ENCODE measurements at places on chromosomes 12 and 14.

- no peak for DNase-seq
These were observed 60.5 kb upstream of the USP44 start for GRCh38 chr12:95611676-95612309.

DNA sequence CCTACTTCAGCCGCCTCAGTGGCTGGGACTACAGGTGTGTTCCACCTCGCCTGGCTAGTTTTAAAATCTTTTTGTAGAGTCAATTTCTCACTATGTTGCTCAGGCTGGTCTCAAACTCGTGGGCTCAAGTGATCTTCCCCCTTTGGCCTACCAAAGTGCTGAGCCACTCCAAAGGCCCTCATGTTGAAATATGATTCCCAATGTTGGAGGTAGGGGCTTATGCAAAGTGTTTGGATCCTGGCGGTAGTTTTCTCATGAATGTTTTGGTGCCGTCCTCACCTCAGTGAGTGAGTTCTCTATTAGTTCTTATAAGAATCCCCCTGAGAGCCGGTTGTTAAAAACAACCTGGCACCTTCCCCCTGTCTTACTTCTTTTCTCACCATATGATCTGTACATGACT is 784.6 kb downstream of the TMTC2 start:
- DNase-seq, result no peak

GRCh38 chr14:24145690-24146452 is 539 bp downstream of the PSME2 start:
- no peak for DNase-seq

DNA sequence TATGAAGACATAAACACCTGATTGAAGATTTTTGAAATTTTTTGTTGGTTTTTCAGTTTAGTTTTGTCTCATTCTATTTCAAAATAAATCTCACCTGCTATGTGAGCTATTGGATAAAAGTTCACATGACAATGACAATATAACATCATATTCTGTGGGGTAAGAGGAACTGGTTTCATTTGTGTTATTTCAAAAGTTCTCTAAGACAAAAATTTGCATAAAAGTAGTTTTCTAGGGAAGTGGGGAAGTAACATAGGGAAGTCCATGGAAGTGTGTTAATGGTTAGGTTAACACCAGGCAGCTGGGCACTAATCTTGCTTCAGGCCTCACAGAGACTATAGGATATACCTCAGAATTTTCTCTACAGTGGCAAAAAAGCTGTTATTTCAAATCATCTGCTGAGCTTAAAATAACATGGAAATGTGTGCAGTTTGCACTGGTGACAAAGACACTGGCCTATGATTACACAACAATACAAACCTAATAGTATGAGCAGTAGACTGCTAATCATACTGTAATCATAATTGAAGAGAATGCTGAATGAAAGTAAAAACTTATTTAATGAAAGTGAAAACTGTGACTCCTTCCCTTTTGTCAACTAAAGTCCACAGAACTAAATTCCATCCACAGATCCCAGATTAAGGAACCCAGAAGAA is 710.6 kb upstream of the TMEM132C start:
- DNase-seq, result no peak

- no peak for DNase-seq
These were observed 66.4 kb downstream of the WNK1 start for GRCh38 chr12:818733-819132.

DNA sequence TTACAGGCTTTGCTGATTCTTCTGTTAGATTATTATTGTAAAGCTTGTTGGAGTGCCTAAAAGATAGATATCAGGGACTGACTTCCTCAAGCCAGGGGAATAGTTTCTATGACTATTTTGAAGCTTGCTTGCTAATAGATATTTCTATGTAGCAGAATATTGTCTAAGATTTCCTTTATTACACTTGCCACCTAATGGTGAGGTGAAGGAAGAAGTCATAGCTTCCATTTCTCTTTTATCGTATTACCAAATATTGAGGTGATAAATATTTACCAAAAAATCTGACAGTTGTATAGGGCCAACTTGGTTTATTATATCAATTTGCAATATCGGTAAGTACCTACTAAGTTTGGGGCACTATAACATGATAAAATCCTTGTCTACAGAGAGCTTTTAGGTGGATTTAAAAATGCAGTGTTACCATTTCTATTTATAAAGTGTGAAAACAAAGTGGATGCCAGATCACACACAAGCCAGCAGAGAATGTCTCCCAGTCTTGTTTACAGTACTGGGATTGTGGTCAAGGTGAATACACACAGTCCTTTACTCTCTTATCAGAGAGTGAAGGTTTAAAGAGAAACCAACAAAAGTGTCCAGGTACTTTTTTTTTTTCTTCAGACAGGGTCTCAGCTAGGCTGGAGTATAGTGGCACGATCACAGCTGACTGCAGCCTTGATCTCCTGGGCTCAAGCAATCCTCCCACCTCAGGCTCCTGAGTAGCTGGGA is 137.9 kb downstream of the IGF1 start:
- DNase-seq, result no peak

GRCh38 chr14:66141733-66142132 is 344.4 kb upstream of the CCDC196 start:
- no peak for DNase-seq

DNA sequence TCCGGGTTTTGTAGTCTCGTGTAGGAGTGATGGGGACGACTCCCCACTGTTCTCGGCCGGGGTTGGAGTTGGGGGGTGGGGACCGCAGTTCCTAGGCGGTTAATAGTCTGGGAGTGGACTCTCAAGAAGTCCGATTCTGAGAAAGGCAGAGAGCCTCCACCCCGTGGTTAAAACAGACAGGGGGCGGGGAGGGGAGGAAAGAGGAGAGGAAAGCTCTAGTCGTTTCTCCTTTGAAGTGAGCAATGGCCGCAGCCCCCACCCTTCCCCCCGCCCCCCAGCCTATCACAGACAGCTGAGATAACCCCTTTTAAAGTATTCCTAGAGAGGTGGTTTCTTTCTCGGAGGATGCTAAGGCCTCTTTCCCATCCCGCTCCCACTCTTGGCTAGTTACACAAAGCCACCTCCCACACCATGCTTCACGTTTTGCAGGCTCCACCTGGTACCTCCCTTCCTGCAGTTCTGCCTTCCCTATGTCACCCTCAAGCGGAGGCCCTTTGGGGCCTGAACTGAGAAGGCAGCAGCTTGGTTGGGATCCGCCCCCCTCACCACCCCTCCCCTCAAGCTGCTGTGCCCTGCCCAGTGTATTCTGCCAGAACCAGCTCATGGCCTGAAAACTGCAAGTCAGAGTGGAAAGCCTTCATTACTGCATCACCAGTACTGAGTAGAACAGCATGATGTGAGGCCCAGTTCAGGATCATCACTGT is 853 bp downstream of the USP5 start:
- peak; percentile 56 for DNase-seq

DNA sequence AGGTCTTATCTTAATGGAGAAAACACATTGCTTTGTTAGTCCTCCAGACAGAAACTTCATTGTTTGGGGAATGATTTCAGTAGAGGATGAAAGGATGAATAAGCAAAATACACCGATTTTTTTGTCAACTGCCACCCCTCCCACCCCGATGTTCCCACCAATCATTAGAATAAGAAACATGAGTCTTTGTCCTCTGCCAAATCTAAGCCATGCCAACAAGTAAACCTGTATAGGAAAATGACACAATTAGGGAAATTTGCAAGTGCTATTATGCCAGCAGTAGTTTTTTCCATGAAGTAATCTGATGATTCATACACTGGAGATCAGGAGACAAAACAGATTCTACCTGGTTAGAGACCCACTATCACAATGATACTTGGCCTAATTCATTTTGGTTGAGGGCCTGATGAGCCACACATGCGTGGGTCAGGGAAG is 35.9 kb downstream of the FLRT2 start:
- DNase-seq, result no peak

- no peak for DNase-seq
These were observed 89.8 kb downstream of the ACSS3 start for GRCh38 chr12:81167694-81168093.

DNA sequence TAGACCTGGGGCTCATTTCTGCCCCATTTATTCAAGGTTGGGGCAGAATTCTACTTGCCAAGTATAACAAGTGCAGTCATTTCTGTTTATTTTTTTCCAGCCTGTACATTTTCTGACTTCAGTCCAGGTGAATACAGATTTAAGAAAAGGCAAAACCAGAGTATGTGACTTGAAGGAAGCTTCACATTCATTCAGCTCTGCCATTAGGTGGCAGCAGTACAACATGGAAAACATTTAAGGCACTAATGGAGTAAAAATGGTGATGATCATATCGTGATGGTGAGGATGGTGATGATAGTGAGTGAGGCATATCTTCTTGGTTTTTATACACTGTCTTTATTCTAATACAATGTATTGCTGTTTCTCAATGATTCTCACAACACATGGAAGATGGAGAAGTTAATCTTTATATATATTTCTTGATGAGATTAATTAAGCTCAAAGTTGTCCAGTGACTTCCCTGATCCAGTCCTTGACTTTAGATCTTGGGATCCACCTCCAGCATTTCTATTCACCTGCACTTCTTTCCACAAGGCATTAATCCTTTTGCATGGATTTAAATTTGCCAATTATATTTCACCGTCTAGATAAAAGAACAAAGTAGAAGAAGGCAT is 176.7 kb upstream of the SEL1L start:
- DNase-seq, result no peak

- DNase-seq, result no peak
These were observed 906.9 kb downstream of the NRXN3 start for GRCh38 chr14:79077096-79077495.

- peak; percentile 93 for DNase-seq
These were observed 8.6 kb downstream of the TUNAR start for GRCh38 chr14:95885278-95885677.

- DNase-seq, result no peak
These were observed 24.9 kb downstream of the PUS7L start for GRCh38 chr12:43733687-43734086.

GRCh38 chr14:23653051-23653450 is 16.9 kb downstream of the DHRS2 start:
- DNase-seq, result no peak

Data from head of caudate nucleus (tissue), 42 donors.